Activated gamma-delta T cell treated with Interleukin-2 at 50 U/mL for 16 hours (primary cell): ENCODE measurements at places on chromosomes 13 and 19.

DNA sequence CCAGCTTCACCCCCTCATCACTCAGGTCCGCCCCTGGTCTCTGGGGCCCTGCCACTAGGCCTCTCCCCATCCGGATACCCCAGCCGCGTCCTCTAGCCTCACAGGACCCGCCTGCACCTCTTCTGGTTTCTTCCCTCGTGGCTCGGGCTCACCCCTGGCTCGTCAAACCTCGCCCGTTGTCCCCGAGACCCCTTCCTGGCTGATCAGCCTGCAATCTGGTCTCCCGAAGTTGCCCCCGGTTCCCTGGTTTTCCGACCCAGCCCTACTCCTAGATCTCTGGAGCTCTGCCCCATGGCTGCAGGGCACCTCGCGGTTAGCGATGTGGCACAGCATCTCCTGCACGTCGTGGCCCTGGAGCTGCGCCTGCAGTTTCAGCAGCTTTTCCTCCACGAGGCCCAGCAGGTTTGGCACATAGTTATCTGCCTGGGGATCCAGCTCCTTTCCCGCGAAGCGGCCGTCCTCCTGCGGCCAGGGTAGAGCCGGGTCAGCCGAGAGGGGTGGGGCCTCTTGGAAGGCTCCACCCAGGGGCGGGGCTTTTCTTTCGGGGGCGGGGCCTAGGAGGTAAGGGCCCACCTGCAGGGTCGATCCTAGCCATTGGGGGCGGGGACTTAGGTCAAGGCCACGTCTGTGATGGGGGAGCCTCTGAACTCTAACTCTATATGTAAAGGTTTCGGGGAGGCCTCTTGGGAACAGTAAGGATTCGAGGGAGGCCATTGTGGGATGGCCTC lies 2.4 kb upstream of the RGL3 start:
- DNase-seq: peak; percentile 32

DNA sequence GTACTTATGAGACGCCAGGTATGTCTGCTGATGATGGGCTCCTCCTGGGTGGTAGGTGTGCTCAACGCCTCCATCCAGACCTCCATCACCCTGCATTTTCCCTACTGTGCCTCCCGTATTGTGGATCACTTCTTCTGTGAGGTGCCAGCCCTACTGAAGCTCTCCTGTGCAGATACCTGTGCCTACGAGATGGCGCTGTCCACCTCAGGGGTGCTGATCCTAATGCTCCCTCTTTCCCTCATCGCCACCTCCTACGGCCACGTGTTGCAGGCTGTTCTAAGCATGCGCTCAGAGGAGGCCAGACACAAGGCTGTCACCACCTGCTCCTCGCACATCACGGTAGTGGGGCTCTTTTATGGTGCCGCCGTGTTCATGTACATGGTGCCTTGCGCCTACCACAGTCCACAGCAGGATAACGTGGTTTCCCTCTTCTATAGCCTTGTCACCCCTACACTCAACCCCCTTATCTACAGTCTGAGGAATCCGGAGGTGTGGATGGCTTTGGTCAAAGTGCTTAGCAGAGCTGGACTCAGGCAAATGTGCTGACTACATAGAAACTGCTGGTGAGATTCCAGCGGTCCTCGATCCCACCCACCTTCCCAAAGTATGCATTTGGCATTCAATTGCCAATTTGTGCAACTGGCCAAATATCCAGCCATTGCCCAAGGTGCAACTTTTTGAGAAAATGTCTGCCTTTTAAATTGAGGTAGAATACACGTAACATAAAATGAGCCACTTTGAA lies 10.2 kb downstream of the OR2Z1 start:
- DNase-seq: no peak

- DNase-seq: no peak
Measured at GRCh38 chr13:29619995-29620394, 24.5 kb upstream of the SLC7A1 start.

DNA sequence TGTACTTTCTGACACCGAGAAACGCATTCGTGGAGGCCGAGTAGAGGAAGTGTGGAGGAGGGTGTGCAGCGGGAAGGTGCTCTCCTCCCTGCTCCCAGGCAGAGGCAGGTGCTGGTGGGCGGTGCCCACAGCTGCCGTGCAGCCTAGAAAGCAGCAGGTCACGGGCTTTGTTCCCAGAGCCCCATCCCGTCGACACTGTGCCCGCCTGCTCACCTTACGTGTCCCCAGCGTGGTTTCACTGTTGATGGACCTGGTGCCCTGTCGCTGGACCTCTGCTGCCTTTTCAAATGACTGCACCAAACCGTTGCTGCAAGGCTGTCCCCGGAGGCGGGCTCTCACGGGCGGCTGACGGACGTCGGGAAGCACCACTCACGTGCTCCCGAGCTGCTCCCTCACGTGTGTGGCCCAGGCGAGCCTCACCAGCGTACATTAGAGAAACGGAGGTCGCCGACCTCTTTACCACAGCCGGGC lies 20.8 kb downstream of the PLEKHJ1 start:
- no peak for DNase-seq

GRCh38 chr19:14085309-14085995 lies at the start of gene C19orf67:
TSS of gene C19orf67 (minus strand) at chr19:14085783. CDS start at chr19:14085627, 156 bp downstream.
- no peak for DNase-seq

DNA sequence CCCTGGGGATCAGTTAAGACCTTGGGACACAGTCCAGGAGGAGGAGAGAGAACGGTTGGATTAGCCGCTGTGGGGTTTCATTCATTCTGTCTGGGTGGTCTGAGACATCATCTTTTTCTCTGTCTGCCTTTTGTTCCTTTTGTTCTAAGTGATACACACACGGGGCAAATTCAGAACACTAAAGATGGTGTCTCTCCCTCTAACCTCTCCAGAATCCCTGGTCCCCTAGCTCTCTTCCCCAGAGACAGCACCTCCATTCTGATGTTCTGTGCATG lies 5.0 kb downstream of the BICRA start:
- DNase-seq: no peak

DNA sequence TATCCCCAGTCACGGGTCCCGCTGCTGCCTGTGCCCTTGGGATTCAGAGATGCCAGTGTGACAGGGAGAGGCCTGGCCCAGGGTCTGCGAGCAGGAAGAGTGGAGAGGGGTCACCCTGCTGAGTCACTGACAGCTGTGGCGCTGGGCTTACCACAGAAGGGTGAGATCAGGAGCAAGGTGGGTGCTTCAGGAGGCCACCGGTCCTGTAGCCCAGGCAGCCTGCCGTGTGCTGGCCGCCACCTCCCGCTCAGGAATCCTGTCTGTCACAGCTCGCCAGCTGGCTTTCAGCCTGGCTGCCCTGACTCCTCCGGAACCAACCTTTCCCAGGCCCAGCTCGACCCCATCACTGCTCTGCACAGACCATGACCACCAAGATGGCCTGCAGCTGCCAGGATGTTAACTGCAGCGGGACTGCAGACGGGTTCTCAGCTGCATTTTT lies 25.3 kb downstream of the NAXD start:
- no peak for DNase-seq

- no peak for DNase-seq
Measured at GRCh38 chr13:67227131-67227983, 2.8 kb downstream of the PCDH9 start.

DNA sequence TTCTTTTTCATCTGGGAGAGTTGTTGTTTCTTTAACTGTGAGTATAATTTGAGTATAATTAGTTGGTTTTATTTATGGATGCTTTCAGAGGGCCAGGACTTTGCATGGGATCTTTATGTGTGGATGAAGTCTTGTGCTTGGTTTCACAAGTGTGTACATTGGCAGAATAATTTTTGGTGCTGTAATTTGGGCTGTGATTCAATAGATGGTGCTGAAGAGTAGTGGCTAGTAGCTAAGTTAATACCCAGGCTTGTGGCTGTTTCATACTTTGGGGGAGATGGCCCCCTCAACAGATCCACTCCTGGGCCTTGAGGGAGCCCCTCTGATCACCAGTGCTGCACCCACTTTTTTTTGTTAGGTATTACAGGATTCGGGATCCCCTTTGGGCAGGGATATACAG lies 1142.4 kb downstream of the SLITRK1 start:
- no peak for DNase-seq

DNA sequence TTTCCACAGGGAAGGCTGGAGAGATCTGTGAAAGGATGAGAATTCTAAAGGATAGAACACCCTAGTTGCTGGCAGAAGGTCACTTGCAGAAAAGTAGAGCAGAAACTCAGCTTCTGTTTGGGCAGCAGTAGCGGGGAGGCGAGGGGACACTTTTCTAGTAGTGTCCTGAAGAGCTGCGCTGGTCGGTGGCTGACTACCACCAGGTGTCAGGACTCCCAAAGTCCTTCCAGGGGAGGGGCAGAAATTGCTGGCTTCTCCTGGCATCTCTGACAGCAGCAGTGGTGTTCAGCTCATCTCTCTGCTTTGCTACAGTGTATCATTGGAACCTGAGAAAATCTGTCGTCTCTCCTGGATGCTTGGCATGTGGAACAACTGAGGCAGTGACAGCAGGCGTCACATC lies 120.9 kb downstream of the ZDHHC20 start:
- no peak for DNase-seq

GRCh38 chr13:20192158-20192835 lies 441 bp downstream of the GJB2 start:
- no peak for DNase-seq

DNA sequence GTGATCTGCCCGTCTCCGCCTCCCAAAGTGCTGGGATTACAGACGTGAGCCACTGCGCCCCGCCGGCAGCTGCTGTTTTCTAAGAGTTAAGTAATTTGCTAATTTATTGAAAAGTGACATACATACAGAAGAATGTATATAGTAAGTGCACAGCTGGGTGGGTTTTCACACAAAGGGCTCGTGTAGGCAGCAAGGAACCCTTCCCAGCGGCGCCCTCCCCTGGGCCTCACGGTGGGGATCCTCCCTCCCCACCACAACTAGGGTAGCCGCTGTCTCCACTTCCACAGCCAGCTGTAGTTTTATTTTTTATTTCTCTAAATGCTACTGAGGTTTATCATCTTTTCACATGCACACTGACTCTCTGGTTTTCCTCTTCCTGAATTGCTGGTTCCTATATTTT lies 64.9 kb downstream of the CRYL1 start:
- no peak for DNase-seq

- DNase-seq: no peak
Measured at GRCh38 chr13:112251930-112252585, 124.1 kb upstream of the SPACA7 start.

GRCh38 chr19:35248310-35249145 lies at the start of gene LSR:
TSS of gene LSR (plus strand) at chr19:35249002. CDS start at chr19:35249023, 21 bp downstream.
- peak; percentile 84 for DNase-seq

DNA sequence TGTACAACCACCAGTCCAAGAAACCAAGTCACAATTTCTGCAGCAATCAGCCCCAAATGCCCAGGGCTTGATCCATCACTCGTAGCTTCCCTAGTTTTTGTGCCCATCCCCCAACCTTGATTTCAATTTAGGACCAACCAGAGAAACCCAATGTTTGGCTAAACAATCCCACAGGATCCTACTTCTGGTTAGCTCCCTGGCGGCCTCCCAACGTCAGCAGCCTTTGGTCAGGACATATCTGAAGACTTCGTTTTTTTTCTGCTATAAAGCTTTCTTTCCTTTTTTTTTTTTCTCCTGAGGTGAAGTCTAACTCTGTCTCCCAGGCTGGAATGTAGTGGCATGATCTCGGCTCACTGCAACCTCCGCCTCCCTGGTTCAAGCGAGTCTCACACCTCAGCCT lies 7.7 kb downstream of the DPRX start:
- no peak for DNase-seq

DNA sequence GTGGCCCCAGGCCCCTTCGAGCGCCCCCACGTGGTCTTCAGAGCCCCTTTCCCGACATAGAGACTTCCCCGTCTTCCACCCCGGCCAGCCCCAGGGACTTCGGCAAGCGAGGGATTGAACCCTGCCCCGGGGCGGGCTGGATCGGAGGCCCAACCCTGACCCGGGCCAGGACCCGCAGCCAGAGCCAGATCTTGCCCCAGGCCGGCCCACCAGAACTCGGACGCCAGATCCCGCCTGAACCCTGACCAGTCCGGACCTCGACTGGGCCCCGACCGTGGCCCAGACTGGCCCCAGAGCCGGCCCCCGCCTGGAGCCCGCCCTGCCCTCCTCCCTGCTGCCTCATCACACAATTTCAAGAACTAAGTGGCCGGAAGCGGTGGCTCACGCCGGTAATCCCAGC lies 253 bp upstream of the TPTE2 start:
- DNase-seq: no peak

DNA sequence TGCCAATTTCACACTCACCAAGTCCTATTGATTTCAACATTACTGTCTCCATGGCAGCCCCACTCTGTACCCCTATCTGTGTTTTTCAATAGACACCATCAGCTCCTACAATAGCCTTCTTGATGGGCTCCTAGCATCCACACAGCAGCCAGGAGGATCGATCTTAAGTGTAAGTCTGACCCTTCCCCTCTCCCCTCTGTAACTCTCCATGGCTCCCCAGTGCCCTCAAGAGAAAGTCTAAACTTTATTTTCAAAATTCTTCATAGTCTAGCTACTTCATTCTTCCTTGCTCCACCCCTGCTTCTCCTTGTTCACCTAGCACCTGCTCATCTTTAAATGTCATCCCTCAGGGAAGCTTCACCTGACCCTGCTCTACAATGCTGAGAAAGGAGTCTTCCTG lies 30.0 kb upstream of the ZNRF4 start:
- DNase-seq: no peak

DNA sequence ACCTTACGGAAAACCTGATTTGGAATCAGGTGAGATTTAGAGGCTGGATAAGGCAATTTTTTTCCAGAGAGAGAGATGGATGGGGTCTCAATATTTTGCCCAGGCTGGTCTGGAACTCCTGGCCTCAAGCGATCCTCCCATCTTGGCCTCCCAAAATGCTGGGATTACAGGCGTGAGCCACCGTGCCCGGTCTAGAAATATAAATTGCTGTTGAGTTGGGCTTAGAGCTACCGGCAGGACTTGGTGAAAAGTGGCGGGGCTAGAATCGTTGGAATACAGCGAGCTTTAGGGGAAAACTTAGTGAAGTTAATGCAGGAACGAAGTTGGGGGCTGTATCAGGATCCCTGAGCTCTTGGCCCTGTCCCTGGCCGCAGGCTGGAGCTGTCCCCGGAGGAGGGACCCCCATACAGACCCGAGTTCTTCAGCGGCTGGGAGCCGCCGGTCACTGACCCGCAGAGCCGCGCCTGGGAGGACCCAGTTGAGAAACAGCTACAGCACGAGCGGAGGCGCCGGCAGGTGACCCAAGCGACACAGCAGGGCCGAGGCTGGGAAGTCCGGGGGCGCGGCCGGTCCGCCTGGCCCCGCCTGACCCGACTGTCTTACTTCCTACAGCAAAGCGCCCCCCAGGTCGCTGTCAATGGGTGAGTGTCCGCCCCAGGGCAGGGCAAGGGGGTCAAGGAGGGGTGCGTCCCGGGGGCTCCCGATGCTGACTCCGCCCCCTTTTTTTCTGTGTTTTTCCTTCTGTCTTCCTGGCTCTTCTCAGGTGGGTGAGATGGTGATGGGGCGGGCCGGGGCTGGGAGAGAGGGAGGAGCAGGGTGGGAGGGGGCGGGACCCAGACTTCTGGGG lies 7.6 kb downstream of the EPS8L1 start:
- DNase-seq: no peak

DNA sequence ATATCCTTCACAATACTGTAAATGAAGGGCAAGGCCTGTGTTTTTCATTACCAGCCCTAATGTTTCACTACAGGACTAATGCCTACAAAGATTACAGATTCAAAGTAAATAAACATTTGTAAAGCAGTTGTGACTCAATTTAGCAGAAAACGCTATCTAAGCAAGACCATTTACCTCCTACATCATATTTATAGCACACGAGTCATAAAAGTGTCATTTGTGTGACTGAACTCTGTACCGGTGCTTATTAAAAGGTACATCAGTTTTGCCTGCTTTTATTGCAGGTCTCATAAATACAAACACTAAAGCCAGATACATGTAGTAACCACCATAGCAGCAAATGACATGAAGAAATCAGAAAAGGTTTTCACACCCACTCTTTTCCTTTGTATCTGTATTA lies 61.5 kb upstream of the SLC15A1 start:
- no peak for DNase-seq
